ENCODE measurements at places on chromosomes 7 and 10.

DNA sequence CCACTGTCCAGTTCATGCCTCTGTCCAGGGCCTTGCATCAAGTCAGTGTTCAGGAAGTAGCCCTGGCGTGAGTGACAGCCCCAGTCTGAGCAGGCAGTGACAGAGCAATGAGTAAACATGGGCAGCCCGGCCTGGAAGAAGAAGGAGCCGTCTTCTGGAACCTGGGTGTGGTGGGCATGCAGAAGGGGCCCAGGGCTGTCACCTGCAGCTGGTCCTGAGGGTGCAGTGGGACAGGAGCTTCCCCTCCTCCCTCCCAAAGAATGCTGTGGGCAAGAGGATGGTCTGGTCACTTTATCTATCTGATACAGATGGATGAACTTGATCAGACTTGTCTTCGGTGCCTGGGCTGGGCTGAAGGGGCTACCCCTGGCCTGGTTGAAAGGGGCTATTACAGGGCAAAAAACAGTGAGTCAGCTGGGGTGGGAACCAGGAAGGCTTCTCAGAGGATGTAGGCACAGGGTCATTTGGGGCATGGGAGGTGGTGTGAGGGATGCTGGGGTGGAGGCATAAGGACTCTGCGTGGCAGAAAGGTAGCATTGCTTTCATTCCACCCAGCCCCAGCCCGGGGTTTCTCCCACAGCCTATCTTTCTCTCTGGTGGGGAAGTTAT, 42.7 kb upstream of the PPIF start:
- DNase-seq: no peak

DNA sequence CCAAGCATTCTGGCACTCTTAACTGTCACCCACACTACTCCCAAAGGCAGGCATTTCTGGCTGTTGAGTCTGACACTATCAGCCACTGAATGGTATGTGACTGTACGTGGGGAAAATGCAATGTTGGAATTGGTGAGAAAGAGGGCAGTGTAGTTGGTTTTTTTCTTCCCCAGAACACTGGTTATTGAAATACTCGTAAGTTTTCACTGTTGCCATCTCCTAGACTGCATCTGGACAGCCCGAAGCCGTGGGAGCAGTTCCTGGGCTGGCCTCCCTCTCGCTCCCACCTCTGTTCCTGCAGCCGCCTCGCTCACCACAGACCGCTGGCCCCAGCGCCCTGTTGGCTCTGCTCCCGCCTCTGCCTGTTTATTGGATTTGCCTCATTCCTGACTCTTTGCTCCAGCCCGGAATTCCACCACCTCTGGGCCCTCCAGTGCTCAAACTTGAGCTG, 5.7 kb downstream of the PLCE1 start:
- no peak for DNase-seq

DNA sequence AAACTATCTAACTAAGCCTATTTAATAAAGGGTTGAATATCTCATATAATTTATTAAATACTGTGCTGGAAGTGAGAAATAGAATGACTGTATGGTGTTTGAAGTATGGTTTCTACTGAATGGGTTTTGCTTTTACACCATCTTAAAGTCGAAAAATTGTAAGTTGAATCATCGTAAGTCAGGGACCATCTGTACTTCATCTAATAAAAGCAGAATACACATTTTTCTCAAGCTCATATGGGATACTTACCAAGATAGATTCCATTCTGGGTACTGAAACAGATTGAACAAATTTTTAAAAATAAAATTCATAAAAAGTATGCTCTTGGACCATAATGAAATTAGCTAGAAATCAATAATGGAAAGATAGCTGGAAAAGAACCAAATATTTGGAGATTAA, 285.4 kb downstream of the CXCL12 start:
- no peak for DNase-seq

GRCh38 chr7:157675427-157675927, 338.7 kb downstream of the DNAJB6 start:
- no peak for DNase-seq

DNA sequence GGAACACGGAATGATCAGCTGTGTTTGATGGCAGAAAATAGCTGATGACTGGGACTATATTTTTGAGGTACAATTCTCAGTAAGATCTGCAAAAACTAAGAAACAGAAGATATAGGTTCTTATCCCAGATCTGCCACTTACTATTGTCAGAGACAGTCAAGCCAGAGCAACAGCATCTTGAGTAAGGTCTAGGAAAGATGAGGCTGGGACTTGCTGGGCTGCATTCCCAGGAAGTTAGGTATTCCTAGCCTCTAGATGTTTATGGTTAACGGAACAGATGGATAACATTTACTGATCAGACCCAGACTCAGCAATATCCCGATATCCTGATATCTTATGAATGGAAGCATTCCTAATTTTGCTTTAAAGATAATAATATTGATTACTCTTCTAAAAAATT, 68.7 kb upstream of the DNAJB12 start:
- no peak for DNase-seq

- DNase-seq: no peak
Observed at GRCh38 chr10:119665901-119666708, 14.9 kb downstream of the BAG3 start.

DNA sequence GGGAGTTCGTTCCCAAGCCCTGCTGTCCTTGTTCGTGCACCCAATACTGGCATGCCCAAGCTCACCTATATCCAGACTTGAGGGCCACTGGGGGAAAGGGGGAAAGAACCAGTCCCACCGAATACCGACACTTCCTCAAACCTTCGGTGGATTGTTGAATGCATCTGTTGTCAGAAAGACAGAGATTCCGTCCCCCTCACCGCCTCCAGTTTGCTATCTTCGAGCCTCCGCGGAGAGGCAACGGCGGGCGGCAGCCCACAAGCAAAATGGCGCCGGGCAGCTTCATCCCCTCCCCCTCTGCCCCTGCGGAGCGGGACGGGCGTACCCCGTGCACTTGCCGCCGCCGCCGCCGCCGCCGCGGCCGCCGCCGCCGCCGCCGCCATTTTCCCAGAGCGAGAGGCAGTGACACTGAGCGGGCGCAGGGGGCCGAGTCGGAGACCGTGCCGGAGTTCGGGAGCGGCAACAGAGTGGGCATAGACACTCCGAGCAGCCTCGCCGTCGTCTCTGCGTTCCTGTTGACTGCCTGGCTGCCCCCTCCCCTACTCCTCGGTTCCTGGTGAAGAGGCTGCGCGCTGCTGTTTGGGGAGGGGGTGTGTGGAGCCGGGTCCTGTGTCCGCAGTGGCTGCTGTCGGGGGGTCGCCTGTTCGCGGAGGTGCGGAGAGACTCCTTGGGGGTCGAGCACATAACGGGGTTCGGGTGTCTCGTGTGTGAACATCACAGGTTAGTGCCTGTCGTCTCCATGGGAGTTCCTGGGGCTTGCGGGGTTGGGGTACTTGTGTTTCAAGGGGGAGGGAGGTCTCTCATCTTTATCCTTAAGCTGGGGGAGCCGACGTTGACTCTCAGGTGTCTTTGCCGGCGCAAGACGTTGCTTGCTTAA, at the start of gene KMT2E:
KMT2E (plus strand) TSS at position 390 of the 877 bp plus-strand sequence. CDS start 26,748 bp downstream, outside the sequence.
- DNase-seq: peak; percentile 73

All from NCI-H748 treated with DMSO at 0.1 percent for 48 hours (cell line).